ENCODE measurements at places on chromosomes 5 and 9.

DNA sequence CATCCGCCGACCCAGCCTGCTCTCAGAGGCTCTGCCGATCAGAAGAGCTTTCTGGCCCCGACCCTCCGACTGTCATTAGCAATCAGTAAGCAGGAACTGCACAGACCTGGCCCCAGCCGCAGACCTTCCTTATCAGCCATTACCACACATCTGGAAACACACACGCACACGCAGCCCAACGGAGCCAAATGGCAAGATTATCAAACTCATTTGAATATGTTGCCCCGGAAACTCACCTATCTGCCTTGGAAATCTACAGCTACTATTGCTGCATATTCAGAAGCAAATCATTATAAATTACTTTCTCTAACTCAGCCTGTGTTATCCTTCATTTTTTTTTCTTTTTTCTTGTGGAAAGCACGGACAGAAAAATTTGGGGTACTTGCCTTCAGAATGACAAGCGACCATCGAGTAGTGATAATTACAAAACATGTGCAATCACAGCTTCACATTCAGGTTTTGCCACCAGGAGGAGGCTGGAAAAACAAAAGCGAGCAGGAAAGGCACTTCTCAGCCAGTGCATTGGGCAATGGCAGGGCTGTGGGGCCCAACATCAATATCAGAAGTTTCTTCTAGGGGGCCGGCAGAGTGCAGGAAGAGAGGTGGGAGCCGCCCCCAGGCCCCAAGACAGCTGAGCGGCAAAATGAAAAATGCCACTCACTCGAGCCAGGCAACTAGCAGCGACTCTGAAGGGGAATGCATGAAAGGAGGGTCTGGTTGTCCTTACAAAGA lies 122.3 kb downstream of the VAV2 start:
- no peak for DNase-seq

DNA sequence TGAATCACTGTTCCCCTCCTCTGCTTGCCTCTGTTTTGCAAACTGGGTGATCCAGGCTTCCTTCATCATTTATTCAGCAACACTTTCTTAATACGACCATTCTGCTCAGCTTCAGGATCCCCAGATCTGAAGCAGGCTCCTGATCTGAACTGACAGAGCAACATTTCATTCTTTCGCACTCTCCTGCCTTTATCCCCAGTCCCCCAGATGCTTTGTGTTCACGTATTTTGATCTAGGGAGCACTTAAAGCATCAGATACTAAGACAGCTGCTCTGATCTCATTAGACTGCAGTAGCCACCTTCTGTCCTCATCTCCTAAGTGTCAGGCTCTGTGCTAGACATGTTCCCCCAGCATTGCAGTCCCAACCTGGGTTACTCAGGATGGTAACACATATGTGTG lies 158.0 kb downstream of the TRIO start:
- DNase-seq = no peak

- no peak for DNase-seq
Observed at GRCh38 chr9:14198841-14199455, 115.0 kb downstream of the NFIB start.

GRCh38 chr9:92728831-92729734 lies 35.5 kb downstream of the BICD2 start:
- DNase-seq = no peak

DNA sequence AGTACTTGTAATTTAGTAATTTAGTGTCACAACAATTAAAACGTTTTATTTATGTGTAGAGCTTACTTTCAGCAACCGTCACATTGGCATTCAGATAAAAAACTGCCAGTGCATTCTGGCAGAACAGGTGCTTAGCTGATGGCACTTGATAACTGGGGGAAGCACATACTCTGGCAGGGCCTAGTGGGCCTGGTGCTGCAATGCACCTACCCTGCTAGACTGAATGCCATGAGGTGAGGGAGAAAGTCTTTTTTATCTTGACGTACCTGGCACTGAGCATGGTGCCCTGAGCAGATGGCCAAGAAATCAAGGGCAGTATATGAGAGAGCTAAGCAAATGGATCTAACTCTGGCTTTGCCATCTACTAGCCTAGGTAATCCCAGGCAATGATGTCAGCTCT lies 280.6 kb upstream of the EFNA5 start:
- DNase-seq = no peak

- no peak for DNase-seq
Observed at GRCh38 chr5:103546858-103547257, 15.7 kb downstream of the NUDT12 start.

- no peak for DNase-seq
Observed at GRCh38 chr5:57676222-57677098, 193.8 kb upstream of the ACTBL2 start.

DNA sequence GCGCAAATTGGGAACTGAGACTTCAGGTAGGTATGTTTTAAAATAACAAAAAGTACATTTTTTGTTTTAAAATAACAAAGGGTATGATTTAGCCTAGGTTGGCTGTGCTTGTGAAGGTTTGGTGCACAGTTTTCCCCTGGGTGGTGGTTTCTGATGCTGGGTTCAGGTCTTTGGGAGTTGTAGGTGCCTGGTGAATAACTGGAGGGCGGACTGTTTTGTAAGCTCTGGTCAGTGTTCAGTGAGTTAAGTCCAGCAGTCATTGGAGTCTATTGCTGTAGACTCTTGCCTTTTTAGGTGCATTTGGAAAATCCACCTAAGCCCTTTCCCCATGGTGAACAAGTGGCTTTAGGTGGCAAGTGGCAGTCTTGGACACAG lies 43.9 kb downstream of the RAI14 start:
- no peak for DNase-seq

DNA sequence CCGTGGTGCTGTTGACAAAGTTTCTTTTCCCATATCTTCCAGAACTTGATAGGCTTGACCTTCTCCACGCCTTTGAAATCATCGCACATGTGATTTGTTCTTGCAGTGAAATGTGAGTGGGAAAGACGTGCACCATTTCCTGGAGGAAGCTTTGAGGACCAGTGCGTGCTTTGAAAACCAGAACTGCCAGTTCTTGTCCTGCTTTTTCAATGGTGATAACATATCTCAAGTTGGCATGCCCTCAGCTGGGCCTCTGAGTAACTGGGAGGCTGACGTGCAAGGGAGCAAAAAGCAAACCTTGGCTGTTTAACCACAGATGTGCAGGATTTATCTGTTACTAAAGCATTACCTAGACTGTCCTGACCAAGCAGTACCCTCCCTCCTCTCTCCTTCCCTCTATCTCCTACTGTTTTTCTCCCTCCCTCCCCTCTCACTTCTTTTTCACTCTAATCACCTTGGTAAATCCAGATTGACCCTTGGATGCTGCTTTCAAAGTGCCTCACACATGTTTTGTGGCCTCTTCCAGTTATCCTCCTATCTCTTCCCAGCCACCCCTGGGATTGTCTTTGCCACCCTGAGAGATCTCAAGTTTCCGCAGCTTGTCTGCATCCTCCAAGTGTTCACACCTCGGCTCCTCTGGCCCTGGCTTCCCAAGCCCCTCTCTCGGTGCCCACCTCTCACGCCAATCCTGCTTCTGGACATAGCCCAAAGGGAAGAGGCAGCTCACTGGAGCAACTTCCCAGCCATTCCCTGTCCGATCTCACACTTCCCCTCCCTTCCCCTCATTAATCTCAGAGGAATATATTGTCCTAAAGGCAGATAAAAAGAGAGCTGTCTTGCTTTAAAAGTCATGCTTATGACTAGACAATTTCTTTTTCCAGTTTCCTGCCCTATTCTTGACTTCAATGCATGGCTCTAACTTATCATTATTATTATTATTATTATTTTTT lies 198.3 kb downstream of the ERCC6L2 start:
- no peak for DNase-seq

DNA sequence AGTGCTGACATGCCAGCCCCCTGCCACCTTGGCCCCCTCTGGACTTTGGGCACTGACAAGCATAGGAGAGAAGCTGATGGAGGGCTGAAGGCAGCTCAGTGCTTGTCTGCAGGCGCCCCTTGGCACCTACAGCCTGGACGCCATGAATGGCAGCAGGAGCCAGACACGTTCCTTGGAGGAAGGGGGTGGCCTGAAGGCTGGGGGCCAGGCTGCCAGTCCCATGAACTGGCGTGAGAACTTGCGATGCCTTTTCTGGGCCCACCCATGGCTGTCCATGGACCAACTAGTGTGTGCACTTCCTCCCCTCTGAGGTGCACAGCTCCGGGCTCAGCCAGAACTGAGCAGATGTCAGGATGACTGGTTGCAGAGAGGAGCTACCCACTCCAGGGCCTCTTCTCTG lies 99.0 kb upstream of the RANBP6 start:
- no peak for DNase-seq

DNA sequence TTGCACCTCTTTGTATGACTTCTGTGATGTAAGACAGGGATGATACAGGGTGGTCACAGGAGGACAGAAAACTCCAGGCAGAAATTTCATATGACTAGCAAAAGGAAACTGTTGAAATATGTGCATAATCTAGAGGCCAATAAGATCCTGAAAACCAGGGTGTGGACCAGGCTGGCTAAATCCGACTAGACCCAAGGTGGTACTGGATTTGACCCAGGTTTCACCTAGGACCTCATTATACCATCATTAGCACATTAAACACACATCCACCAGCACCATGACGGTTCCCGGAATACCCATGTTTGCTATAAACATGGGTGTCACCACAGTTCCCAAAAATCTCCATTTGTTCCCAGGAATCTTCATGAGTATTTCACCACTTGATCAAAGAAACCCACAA lies 517.1 kb downstream of the ZNF608 start:
- no peak for DNase-seq

GRCh38 chr5:72166070-72166979 lies 59.0 kb downstream of the MAP1B start:
- no peak for DNase-seq

- no peak for DNase-seq
Observed at GRCh38 chr5:65133477-65134110, 348.1 kb downstream of the ADAMTS6 start.

Measured in suppressor macrophage treated with lipopolysaccharide for 4 hours (primary cell).